ENCODE measurements at places on chromosomes 16 and 17. TPM values are rescaled to one million over a fixed set of nuclear protein-coding genes. Genes with fewer than 3 reads are reported as not detected.
A peak's percentile ranks its signal among the peaks of the same experiment; 100 is the strongest.

Gene PRR15L
- not detected for total RNA-seq

DNA sequence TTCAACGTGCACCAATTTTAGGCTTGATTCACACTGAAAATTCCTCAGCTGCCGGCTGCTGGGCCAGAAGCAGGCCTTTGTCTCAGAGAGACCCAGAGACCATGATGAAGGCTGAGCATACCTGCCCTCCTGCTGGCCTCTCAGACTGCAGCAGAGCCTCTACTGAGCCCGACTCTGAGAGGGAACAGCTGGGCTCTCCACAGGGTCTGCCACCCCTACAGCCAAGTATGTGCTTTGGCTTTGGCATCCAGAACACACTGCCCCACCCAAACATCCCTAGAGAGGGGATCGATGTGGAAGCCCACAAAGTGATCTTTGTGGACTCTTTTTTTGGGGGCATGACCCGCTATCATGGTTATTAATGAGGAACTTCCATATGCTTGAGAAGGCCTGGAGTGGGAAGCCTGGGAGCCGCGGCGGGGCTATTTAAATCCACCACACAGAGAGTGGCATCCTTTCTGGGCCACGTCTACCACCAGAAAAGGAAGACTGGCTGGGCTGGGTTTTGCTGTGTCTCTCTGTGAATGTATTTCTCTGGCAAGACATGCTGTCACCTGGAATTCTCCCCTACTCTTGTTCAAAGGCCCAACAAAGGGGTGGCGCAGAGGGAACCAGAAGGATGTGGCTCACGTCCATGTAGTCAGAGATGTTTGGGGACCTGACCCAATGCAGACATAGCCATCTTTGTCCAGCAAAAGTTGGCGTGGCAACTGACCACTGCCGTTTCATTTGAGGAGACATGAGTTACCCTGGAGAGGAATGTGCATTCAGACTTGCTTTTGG, 69.3 kb downstream of the GNAO1 start:
- no peak for DNase-seq

Gene EMP2
- 9.9 TPM for total RNA-seq

Gene C16orf54
- total RNA-seq = 3.5 TPM

Gene MYH13
- not detected for total RNA-seq

GRCh38 chr16:17467923-17468540, 2.7 kb downstream of the XYLT1 start:
- peak; percentile 67 for DNase-seq

GRCh38 chr17:71085238-71086033, 916.1 kb downstream of the KCNJ2 start:
- peak; percentile 55 for DNase-seq

- peak; percentile 85 for DNase-seq
Measured at GRCh38 chr16:86824751-86825296, 246.5 kb downstream of the FOXL1 start.

DNA sequence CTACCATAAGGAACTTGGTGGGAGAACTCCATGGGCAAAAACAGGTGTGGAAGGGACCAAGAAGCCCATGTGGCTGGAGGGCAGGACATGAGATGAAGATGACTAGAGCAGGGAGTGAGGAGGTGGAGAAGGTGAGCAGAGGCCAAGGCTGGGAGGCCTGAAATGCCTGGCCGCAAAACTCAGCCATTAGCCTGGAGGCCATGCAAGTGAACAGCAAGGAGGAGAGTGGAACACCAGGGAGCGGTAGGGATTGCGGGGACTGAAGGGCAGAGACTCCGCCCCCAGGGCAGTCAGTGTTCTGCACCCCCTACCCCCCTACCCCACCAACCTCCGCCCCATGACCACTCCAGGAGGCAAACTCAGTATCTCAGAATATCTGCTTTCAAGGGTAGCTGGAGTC, 17.0 kb downstream of the BCL7C start:
- no peak for DNase-seq

DNA sequence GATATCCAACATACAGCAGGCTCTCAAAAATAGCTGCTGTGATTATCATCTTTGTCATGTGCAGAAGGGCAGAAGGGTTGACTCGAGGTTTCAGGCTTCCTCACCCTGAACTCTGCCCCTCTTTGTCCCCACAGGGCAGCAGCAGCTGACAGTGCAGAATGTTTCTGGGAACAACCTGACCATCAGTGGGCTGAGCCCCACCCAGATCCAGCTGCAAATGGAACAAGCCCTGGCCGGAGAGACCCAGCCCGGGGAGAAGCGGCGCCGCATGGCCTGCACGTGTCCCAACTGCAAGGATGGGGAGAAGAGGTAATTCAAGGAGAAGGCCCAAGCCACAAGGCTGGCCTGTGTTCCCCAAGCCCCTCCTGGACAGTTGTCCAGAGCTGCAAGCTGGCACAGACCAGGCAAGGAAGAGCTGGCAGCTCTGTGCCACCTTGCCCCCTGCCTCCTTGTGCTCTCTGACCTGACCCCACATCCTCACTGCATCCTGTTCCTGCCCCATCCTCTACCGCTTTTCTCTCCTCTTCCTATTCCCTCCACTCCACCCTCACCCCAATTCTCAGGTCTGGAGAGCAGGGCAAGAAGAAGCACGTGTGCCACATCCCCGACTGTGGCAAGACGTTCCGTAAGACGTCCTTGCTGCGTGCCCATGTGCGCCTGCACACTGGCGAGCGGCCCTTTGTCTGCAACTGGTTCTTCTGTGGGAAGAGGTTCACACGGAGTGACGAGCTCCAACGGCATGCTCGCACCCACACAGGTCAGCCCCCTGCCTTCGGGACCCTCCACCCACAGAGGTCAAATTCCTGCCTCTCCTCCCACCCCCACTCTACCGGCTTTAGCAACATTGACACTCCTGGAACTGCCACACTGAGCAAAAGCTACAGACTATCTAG, 16.3 kb upstream of the PNPO start:
- no peak for DNase-seq

DNA sequence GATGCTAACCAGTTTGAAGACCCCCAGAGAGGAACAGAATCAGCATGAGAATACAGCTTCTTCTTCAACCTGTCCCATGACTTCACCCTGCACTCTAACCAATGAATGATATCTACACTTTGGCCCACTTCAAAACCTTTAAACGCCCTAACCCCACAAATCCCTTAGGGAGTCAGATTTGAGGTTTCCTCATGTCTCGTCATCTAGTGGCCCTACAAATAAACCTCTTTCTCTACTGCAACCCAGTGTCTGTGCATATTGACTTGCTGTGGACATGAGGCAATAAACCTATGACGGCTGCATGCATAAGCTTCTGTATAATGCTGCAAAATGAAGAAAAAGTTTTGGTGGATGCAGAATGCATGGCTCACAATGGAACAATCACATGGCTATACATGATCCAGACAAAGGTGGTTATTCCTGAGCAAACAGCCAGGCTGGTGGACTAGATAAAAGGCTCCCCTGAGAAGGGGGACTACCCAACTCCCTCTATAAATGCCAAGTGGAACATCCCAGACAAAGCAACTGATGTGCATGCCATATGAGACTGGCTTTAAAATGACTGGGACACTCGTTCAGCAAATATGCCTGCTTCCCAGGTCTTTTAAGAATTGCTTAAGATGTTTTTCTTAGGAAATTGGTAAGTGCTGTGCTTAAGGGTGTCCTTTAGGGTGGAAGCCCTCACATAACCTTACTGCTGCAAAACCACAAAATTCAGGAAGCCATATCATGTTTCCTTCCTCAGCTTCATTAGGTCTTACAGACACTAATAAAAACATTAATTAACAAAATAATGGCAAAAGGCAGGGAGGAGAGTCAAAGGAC, 12.2 kb downstream of the N4BP1 start:
- no peak for DNase-seq

DNA sequence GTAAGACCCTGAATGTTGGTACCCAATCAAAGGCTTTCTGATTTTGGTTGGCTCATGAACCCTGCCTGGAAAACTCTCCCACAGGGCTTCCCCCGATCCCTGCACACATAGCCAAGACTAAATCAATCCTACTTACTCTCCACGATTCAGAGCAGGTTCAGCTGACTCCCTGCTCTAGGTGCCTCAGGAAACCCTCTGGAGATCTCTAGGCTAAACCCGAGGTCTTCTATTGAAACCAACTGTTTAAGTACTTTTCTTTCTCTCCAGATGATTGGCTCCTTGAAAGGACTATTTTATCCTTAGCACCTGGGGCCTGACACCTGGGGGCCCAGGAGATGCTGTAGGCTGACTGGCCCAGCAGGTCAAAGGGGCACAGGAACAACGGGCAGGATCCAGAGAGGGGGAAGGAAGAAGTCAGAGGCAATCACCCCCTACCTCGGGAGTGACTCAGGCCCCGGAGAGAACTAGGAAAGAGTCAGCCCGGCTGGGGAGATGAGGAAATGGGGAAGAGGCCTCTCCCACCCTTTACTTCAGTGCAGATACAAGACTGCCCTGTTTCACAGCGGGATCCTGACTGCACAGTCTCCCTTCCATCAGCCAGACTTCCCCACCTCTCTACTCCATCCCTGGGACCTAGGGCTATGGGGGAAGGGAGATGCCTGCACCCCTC, 2.0 kb downstream of the TBC1D10B start:
- no peak for DNase-seq

- no peak for DNase-seq
Measured at GRCh38 chr16:12177643-12178042, 201.1 kb downstream of the SNX29 start.

- no peak for DNase-seq
Measured at GRCh38 chr17:40850293-40850972, 16.6 kb downstream of the KRT12 start.

GRCh38 chr16:66696669-66697630, at the start of gene CMTM4:
TSS of gene CMTM4 (minus strand) at chr16:66696743. CDS start at chr16:66696525, 218 bp downstream.
- DNase-seq = peak; percentile 71

- DNase-seq = no peak
Measured at GRCh38 chr16:86631444-86631843, 53.1 kb downstream of the FOXL1 start.

GRCh38 chr17:74512624-74513091, 18.6 kb downstream of the CD300LB start:
- peak; percentile 55 for DNase-seq

DNA sequence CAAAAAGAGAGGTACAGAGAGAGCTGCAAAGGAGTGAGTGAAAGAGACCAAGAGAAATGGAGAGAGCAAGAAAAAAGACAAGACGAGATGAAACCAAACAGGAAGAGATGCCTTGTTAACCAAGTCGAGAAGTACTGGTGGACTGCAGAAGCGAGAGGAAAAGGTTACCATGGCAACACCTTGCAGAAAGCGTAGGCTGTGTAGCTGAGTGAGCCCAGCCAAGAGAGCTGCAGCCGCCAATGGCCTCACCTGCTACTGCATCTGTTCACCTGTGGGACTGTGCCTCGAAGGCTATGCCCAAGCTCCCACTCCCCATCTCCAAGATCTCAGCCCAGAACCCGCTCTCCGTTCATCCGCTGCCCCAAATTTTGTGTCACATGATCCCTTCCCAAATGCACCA, 161.3 kb downstream of the SLC39A11 start:
- DNase-seq = no peak

GRCh38 chr16:72094266-72094610, 591 bp downstream of the DHX38 start:
- no peak for DNase-seq
